ENCODE measurements at places on chromosomes 3 and 15. TPM values are rescaled to one million over a fixed set of nuclear protein-coding genes. Genes with fewer than 3 reads are reported as not detected.

TM4SF4 gene
- total RNA-seq: 0.19 TPM

ASB14 gene
- total RNA-seq: not detected

BNC1 gene
- 17.5 TPM for total RNA-seq

GRCh38 chr3:73716418-73716817 lies 91.7 kb upstream of the PDZRN3 start:
- H3K36me3 ChIP-seq: no peaks in the 10 kb centered on the region
- H3K27me3 ChIP-seq: no peaks in the 10 kb centered on the region
- peak; percentile 60 for DNase-seq
- no peak overlapping the region for H3K27ac ChIP-seq
- no peak overlapping the region for H3K4me3 ChIP-seq
- H3K4me1 ChIP-seq: peaks cover 36% of the 10 kb centered on the region

- no peak overlapping the region for H3K4me3 ChIP-seq
- no peak for DNase-seq
- H3K27me3 ChIP-seq: no peaks in the 10 kb centered on the region
- H3K4me1 ChIP-seq: no peaks in the 10 kb centered on the region
- no peaks in the 10 kb centered on the region for H3K36me3 ChIP-seq
These were observed 137.9 kb upstream of the LRIG1 start for GRCh38 chr3:66638717-66639116.

DNA sequence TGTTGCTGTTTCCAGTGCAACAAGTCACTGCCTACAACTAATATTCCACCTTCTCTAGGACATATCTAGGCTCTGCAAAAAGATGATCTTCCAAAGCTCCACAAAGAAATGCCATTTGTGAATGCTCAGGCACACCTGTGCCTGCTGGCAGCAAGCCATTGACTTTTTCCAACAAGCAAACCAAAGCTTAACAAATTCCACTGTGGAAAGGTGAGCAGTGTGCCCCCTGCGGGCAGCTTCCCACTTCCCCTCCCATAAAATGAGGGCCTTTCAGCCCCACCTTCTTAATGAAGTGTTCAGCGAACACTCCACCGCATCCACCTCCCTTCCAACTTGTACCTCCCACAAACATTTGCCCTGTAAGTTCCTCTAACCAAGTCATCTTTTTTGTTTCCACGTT lies 157.5 kb upstream of the SLC24A5 start:
- no peak for DNase-seq
- H3K27me3 ChIP-seq: peaks cover 9% of the 10 kb centered on the region
- no peak overlapping the region for H3K27ac ChIP-seq
- H3K36me3 ChIP-seq: no peaks in the 10 kb centered on the region
- no peaks in the 10 kb centered on the region for H3K4me1 ChIP-seq

- no peak for DNase-seq
- H3K4me3 ChIP-seq: no peak overlapping the region
- H3K27ac ChIP-seq: no peak overlapping the region
- no peaks in the 10 kb centered on the region for H3K36me3 ChIP-seq
- H3K27me3 ChIP-seq: peaks cover 38% of the 10 kb centered on the region
These were observed 48.0 kb upstream of the KLF13 start for GRCh38 chr15:31278544-31279220.

- H3K27ac ChIP-seq: no peak overlapping the region
- H3K4me3 ChIP-seq: no peak overlapping the region
- DNase-seq: no peak
- peaks cover 10% of the 10 kb centered on the region for H3K36me3 ChIP-seq
- no peaks in the 10 kb centered on the region for H3K27me3 ChIP-seq
- peaks cover 48% of the 10 kb centered on the region for H3K4me1 ChIP-seq
These were observed 5.7 kb downstream of the OSBPL11 start for GRCh38 chr3:125589547-125590122.

GRCh38 chr15:35987056-35987455 lies 441.1 kb upstream of the DPH6 start:
- no peak for DNase-seq
- H3K4me1 ChIP-seq: no peaks in the 10 kb centered on the region
- no peak overlapping the region for H3K27ac ChIP-seq
- H3K36me3 ChIP-seq: no peaks in the 10 kb centered on the region
- H3K4me3 ChIP-seq: no peak overlapping the region

- DNase-seq: peak; percentile 32
- H3K4me1 ChIP-seq: peaks cover 17% of the 10 kb centered on the region
- peak overlapping the region; percentile 51 for H3K27ac ChIP-seq
- no peak overlapping the region for H3K4me3 ChIP-seq
- peaks cover 5% of the 10 kb centered on the region for H3K36me3 ChIP-seq
- H3K27me3 ChIP-seq: no peaks in the 10 kb centered on the region
These were observed 143.9 kb downstream of the NECTIN3 start for GRCh38 chr3:111215481-111215880.

- no peak overlapping the region for H3K27ac ChIP-seq
- H3K4me3 ChIP-seq: no peak overlapping the region
- peaks cover 5% of the 10 kb centered on the region for H3K27me3 ChIP-seq
These were observed 209.4 kb downstream of the CADPS start for GRCh38 chr3:62665627-62666437.

GRCh38 chr15:39501366-39502081 lies 79.4 kb upstream of the THBS1 start:
- H3K27ac ChIP-seq: peak overlapping the region; percentile 68
- H3K27me3 ChIP-seq: no peaks in the 10 kb centered on the region
- H3K4me1 ChIP-seq: peaks cover 75% of the 10 kb centered on the region
- H3K36me3 ChIP-seq: peaks cover 5% of the 10 kb centered on the region

DNA sequence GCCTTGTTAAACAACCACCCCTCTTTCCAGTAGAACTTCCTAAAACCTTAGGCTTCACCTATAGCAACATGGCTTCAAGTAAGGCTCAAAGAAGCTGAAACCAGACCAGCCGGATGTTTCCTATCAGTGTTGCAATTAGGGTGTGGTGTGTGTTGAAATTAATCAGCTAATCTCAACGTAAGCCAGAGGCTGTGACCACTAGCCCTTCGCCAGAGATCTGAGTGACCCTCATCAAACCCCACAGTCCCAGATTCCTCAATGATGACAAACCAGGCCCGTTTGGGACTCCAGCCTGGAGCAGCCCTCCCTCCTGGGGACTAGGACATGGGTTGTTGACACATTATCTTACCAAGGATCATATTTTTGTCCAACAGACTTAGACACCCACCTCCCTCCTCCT lies 27.3 kb downstream of the CYP11A1 start:
- H3K36me3 ChIP-seq: no peaks in the 10 kb centered on the region
- H3K4me3 ChIP-seq: no peak overlapping the region
- peaks cover 10% of the 10 kb centered on the region for H3K27me3 ChIP-seq
- peaks cover 26% of the 10 kb centered on the region for H3K4me1 ChIP-seq
- no peak overlapping the region for H3K27ac ChIP-seq

DNA sequence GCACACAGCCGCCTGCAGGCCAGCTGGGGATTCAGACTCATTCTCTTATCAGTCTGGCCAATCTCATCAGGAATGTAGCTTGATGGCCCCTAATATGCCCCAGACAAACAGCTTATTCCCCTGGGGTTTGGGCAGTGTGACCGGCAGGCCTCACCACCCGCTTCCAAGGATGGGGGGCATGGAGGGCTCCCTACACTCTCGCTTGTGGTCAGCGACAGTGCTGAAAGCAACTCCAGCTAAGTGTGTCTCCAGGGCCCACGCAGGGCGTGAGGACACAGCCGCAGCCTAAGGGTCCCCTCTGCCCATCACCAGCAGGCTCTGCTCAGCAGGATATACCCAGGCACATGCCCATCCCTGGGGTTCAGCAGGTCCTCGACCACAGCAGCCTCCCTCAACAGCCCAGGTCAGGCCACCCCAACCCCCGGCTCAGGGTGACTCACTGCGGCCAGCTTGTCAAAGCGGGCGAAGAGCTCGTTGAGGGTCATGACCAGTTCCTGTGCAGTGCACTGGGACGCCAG lies 116.7 kb downstream of the ADCY5 start:
- no peak overlapping the region for H3K27ac ChIP-seq
- H3K27me3 ChIP-seq: peaks cover 16% of the 10 kb centered on the region
- H3K36me3 ChIP-seq: no peaks in the 10 kb centered on the region
